ENCODE measurements at places on chromosomes 6 and 20.

GRCh38 chr6:82365016-82365795 is 1.6 kb downstream of the TPBG start:
- DNase-seq = peak; percentile 78

DNA sequence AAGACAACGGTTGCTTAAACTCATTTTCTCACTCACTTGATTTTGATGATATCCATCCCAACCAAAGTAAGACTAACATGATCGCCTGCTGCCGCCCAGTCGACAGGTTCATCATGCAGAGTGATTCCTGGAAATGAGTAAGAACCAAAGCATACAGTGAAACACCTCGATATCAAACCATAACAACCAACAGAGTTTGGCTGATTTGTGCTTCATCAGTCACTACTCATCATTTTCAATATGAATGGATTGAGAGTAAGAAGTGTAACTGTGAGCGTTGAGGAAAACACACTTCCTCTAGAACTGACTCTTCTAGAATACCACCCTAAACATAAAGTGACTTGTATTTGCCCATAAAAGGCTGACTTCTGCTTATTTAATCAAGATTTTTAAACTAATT is 29.2 kb upstream of the ALDH8A1 start:
- no peak for DNase-seq

- no peak for DNase-seq
Observed at GRCh38 chr20:44166008-44166407, 21.0 kb downstream of the JPH2 start.

DNA sequence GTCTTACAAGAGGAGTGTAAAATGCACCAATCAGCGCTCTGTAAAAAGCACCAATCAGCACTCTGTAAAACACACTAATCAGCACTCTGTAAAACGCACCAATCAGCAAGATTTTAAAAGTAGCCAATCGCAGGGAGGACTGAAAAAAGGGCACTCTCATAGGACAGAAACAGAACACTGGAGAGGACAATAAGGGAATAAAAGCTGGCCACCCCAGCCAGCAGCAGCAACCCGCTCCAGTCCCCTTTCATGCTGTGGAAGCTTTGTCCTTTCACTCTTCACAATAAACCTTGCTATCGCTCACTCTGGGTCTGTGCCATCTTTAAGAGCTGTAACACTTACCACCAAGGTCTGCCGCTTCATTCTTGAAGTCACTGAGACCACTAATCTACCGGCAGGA is 1.7 kb upstream of the AIG1 start:
- DNase-seq = no peak

- DNase-seq = no peak
Observed at GRCh38 chr6:129251669-129252376, 368.9 kb downstream of the LAMA2 start.

DNA sequence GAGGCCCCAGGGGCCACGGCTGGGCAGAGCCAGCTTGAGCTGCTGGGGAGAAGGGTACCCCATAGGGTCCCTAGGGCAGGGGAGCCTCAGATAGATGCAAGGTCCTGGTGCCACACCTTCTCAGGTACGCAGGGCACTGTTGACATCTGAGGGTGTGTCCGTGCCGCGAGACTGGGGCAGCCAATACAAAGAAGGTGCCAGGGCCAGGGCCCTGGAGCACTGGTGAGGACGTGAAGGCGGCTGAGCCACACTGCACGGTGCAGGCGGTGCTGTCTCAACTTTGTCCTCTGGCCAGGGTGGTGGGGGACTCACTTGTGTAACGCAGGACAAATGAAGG is 649 bp upstream of the LRRC73 start:
- no peak for DNase-seq

- no peak for DNase-seq
Observed at GRCh38 chr6:143542888-143543287, 31.4 kb upstream of the FUCA2 start.

GRCh38 chr20:22403632-22404361 is 180.6 kb downstream of the FOXA2 start:
- DNase-seq = no peak

- no peak for DNase-seq
Observed at GRCh38 chr20:22918286-22918983, 116.7 kb upstream of the SSTR4 start.

DNA sequence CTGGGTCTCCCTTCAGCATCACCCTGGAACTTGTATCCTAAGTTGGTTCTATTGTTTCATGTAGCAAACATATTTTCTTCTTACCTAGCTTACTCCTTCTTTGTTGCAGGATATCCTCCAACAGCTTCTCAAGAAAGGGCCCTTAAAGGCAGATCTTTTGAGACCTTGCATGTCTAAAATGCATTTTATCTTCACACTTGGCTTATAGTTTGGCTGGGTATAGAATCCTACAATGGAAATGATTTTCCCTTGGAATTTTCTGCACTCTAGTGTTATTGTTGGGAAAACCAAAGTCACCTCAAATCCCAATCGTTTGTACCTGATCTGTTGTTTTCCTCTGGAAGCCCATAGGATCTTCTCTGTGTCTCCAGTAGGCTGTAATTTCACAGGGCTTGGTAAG is 12.1 kb upstream of the TGM6 start:
- no peak for DNase-seq

- DNase-seq = no peak
Observed at GRCh38 chr6:129360682-129360955, 349.4 kb downstream of the ARHGAP18 start.

DNA sequence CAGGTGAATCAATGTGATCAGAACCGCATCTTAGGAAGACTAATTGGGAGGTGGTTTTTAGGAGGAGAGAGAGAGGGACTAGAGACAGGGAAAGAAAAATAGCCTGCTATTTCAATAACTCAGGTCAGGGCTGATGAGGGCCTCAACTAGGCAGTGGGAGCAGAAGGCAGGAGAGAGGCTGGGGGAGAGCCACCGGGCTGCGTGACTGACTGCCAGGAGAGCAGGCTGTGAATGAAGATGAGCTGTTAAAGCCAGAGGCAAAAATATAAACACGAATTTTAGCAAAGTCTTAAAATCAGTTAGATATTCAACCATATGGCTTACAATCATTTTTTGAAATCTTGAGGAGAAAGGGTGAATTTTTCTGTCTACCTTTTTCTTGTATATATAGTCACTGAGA is 149.6 kb downstream of the IPCEF1 start:
- no peak for DNase-seq

DNA sequence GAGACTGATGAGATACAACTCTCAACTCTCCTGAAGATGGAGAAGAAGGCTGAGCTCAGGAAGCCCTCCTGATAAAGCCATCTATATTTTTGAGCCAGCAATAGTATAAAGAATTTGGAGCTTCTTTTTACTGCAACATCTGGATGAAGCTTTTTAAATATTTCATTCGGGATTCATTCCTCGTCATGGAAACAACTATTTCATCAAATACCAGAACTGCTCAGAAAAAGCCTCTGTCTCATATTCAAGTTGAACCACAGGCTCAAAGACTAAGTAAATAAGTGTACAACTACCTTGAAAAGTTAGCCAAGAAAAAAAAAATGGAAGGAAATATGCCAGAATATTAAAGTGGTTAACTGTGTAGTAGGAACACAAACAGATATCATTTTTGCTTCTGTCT is 37.8 kb downstream of the PTPRT start:
- DNase-seq = no peak

DNA sequence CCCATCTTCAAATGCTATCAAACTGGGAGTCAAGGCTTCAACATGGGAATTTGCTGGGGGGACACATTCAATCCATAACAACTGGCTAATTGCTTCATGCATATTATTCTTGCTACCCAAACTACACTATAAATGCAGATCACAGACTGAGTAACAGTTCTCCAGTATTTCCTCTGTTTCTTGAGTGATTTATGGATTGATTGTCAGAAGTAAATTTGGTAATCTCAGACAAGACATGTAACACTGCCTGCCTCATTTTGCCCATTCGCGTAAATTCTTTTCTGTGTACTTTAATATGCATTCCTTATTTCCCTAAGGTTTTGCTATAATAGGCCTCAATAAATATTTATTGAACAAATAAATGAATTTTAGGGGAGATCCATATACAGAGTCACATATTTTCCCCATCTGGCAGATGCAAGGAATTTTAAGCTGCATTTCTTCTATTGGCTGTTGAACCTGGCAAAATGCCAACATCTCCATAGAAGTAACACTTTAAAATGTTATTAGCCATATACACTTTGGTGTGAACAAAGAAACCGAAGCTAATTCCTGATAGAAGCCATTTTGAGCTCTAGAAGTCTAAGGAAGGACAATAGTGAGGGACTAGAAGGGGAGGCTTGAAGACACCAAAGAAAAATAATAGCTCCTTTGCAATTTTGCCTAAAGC is 98.2 kb downstream of the QRSL1 start:
- DNase-seq = no peak

DNA sequence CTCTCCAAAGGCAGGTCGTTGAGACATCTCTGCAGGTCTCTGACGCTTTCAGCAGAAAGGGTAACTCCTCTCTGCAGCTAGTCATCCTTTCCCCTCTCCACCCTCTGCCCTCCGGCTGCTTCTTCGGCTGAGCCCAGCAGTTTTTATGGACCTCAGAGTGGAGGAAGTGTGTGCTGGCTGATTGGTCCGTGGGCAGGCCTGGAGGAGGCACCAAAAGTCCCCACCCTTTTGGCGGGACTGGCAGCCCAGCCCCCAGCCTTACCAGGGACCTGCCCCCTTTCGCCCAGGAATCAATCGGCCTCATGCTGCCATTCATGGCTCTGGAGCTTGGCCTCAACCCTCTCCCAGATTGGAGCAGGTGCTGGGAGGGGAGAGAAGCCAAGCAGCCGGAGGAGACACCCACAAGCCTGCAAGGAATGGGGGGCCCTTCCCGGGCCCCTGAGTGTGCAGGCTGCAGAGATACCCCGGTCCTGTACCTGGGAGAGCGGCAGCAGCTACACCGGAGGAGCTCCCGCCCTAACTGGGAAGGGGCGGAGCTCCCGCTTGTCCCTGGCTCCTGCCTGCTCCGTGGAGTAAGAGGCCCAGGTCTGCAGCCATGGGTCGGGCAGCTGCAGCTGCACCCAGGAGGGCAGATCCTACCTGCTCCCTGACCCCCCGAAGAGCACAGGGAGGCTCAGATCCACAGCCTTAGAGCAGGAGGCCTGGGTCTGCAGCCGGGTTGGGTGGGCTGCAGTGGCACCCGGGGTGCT is 170.3 kb upstream of the SOX4 start:
- no peak for DNase-seq

GRCh38 chr20:59703046-59703445 is 98.7 kb downstream of the PHACTR3 start:
- DNase-seq = no peak

- no peak for DNase-seq
Observed at GRCh38 chr6:124026694-124027093, 223.0 kb downstream of the NKAIN2 start.

DNA sequence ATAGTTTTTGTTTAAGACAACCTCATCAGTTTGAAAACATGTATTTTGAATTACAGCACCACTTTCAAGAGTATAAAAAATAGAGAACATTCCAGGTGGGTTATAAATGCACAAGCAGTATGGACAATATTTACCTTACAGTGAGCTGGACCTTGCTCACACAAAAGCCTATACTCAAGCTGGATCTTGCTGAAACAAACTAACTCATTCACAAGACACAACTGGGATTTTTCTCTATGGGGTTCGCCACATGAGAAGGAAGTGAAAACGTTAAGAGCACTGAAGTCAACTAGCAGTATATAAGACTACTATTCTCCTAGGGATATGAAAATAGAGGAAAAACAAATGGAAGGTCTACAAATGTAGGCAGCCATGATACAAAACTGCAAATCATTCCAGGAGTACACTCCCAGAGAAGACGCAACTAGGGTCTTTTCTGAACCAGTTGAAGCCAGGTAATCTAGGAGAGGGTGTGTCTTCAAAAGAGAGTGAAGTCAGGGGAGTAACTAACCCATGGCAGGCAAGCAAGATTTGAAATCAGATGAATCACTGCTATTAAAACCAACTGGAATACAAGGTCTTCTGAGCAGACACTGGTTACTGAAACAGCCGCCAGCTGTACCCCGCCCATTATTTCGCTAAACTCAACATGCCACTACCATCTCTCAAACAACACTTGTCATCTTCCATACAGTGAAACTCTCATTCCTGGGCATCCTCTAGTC is 26.5 kb downstream of the STAU1 start:
- DNase-seq = no peak
